ENCODE measurements at places on chromosomes 5 and 9. TPM values are rescaled to one million over a fixed set of nuclear protein-coding genes. Genes with fewer than 3 reads are reported as not detected.

DNA sequence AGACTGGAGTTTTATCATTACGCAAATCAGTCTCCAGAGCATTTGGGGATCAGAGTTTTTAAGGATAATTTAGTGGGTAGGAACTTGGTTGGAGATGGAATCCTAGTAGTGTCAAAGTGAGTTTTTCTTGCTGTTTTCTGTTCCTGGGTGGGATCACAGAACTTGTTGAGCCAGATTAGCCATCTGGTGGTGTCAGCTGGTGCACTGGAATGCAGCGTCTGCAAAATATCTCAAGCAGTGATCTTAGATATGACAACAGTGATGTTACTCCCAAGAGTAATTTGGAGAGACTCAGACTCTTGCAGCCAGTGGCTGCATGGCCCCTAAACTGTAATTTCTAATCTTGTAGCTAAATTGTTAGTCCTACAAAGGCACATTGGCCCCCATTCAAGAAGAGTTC lies 1257.8 kb downstream of the MAT2B start:
- H3K4me1 ChIP-seq = no peaks in the 10 kb centered on the region
- DNase-seq = no peak
- no peaks in the 10 kb centered on the region for H3K36me3 ChIP-seq
- no peak overlapping the region for H3K4me3 ChIP-seq
- no peak overlapping the region for H3K27ac ChIP-seq

- peak overlapping the region; percentile 99 for H3K27ac ChIP-seq
- DNase-seq = peak; percentile 93
- peaks cover 96% of the 10 kb centered on the region for H3K4me1 ChIP-seq
These were observed 122.5 kb downstream of the LHFPL2 start for GRCh38 chr5:78526049-78526525.

DNA sequence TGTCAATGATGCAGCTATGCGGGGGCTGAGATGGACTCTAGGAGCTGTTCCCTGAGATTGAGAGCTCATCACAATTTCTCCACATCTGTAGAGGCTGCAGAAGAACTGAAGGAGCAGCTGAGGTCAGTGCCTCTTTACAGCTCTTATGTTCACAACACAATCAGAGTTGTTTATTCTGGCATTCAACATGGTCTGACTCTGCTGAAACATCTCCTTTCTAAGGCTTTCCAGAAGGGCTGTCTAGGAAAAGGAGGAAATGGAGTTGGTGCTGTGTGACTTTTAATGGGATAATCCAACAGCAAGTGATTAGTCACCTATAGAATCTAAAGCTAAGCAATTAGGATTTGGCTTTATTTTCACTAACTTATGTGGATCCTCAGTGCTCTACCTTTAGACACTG lies 6.0 kb downstream of the POU5F2 start:
- peak; percentile 87 for DNase-seq
- H3K4me1 ChIP-seq = peaks cover 7% of the 10 kb centered on the region
- no peaks in the 10 kb centered on the region for H3K36me3 ChIP-seq
- no peak overlapping the region for H3K27ac ChIP-seq
- no peak overlapping the region for H3K4me3 ChIP-seq

The RNF183 gene
- total RNA-seq = not detected

The GAPVD1 gene
- total RNA-seq = 53.2 TPM

The IER5L gene
- 12.3 TPM for total RNA-seq
